Activated B cell treated with CpG ODN at 0.5 μM for 24 hours (primary cell): ENCODE measurements at places on chromosomes 7 and 10. TPM values are rescaled to one million over a fixed set of nuclear protein-coding genes. Genes with fewer than 3 reads are reported as not detected.

Gene INTS15
- 49.0 and 49.9 TPM in 2 replicates for total RNA-seq

- H3K27ac ChIP-seq = no peak overlapping the region
- no peaks in the 10 kb centered on the region for H3K36me3 ChIP-seq
- no peak for DNase-seq
- H3K27me3 ChIP-seq = peaks cover 4% of the 10 kb centered on the region
- H3K4me3 ChIP-seq = no peak overlapping the region
- H3K4me1 ChIP-seq = no peaks in the 10 kb centered on the region
These were observed 57.9 kb downstream of the ZNF22 start for GRCh38 chr10:45058580-45058979.

Gene PGAM2
- total RNA-seq = 1.1 and 1.2 TPM in 2 replicates

GRCh38 chr10:82932451-82932850, 1057.5 kb downstream of the NRG3 start:
- H3K36me3 ChIP-seq = no peaks in the 10 kb centered on the region
- H3K4me1 ChIP-seq = no peaks in the 10 kb centered on the region
- no peaks in the 10 kb centered on the region for H3K27me3 ChIP-seq
- no peak overlapping the region for H3K27ac ChIP-seq
- DNase-seq = no peak
- no peak overlapping the region for H3K4me3 ChIP-seq

DNA sequence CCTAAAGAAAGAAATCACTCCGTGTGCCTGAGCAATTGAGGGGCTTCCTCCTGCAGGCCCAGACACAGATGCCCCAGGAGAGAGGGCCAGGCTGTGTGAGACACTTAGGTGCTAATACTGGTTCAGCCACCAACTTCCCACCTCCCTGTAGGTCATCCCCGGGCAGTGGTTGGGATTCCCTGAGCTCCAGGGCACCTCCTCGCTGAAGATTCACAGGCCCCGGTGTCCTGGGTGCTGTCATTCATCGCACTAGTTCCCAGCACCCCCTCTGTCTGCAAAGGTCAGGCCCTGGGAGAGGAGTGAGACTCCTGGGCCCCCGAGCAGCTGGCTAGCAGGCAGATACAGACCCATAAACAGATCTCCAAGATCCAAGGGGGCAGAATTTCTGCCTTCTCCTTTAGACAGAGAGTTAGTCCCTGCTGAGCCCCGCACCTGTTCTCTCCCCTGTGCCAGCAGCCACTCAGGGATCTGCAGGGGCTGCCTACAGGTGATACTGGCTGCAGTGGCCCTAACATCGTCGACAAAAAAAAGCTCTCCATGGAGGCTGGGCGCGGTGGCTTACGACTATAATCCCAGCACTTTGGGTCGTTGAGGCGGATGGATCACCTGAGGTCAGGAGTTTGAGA, 38.2 kb upstream of the GTF2I start:
- H3K36me3 ChIP-seq = no peaks in the 10 kb centered on the region
- H3K27ac ChIP-seq = no peak overlapping the region
- no peak for DNase-seq
- H3K4me3 ChIP-seq = no peak overlapping the region
- peaks cover 26% of the 10 kb centered on the region for H3K4me1 ChIP-seq
- H3K27me3 ChIP-seq = no peaks in the 10 kb centered on the region

GRCh38 chr10:33673839-33674415, 339.5 kb upstream of the NRP1 start:
- no peak for DNase-seq
- H3K36me3 ChIP-seq = no peaks in the 10 kb centered on the region
- H3K4me1 ChIP-seq = no peaks in the 10 kb centered on the region
